ENCODE measurements at places on chromosomes 11 and 22.

DNA sequence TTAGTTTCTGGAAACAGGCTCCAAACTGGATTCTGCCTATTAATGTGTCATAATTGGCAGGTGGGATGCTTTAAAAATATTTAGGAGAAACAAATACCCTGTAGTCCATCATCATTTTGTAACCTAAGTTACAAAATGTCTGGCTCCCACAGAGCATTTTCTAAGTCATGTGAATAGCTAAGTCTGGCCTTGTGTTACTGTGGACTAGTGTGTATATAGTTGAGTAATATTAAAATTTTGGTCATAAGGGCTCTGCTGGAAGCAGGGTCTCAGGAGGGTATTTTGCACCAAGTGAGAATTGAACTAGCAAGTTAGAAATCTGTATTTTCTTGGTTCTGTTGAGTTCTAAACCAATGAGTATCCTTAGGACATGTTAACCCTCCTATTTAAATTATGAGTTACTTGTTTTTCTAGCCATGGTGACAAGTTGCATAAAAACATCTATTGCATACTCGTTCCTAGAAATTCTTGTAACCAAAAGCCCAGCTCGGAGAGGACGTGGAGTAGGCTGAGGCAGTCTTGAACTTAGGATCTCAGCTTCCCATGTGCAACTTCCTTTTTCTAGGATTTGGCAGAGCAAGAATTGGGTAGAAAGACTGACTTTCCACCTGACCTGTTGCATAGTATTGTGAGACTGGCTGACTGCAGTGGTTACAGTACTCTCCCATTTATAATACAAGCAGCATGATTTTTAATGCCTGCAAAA is 5.4 kb downstream of the PTPMT1 start:
- no peak for DNase-seq

DNA sequence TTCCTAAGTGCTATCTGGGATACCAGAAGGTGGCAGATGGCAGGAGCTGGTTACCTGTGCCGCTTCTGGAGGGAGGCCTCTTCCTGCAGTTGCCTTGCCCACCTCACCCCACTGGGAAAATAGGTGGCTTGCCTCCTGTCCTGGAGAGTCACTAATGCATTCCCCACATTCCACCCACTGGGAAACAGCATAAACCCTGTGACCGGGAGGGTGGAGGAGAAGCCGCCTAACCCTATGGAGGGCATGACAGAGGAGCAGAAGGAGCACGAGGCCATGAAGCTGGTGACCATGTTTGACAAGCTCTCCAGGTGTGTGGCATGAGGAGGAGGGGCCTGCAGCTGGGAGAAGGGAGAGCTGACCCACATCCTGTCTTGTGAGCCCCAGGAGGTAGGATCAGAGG is 5.6 kb downstream of the RIC8A start:
- DNase-seq = no peak

- no peak for DNase-seq
Observed at GRCh38 chr11:33387996-33388395, 130.8 kb downstream of the HIPK3 start.

- DNase-seq = peak; percentile 70
Observed at GRCh38 chr11:78715639-78716311, 141.1 kb upstream of the NARS2 start.

DNA sequence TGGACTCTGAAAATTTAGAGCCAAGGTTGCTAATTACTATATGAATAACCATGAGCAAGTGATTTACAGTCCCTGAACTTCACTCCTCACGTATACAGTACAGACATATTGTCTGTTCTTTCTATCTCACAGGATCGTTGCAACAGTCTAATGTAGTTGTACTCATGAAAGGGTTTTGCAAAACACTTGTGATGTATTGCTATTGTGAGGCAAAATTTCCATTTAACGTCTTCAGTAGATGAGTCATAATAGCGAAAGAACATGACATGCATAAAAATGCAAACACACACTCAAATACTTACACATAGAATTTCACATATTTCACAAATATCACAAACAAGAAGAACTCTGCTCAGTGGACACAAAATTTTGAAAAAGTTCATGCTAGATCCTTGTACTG is 134.6 kb upstream of the TRPC6 start:
- no peak for DNase-seq

DNA sequence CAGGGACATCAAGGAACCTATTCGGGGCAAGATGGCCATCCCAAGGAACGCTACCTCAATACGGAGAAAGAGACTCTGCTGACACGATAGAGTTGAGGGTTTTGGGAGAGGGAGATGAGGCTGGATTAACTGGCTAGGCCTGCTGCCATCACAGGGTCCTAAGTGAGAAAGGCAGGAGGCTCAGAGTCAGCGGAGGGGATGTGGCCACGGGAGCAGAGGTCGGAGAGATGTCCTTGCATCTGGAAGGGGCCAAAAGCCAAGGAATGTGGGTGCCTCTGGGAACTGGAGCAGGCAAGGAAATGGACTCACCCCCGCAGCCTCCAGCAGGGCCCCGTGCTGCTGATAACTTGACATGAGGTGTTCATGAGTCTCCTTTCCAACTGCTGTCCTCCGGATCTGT is 31.0 kb upstream of the RFPL3 start:
- no peak for DNase-seq

DNA sequence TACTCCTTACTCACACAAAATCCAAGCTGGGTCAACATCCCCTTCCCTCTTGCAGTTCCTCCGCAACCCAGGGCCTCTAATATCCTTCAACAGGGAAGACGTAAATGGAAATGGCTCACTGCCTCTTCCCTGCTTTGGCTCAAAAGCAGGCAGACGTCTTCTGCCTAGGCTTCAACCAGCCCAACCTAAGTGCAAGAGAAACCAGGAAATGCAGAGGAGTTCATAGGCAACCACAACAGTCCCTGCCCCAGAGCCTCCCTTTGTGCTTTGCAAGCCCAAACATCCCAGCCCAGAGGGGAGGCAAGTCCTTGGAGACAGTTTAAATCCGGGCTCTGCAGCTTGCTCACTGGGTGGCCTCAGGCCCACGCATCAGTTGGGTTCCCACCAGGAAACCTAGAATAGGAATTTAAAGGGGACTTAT is 33.3 kb downstream of the CD6 start:
- DNase-seq = no peak

- DNase-seq = no peak
Observed at GRCh38 chr11:67408437-67409200, 4.7 kb downstream of the TBC1D10C start.

GRCh38 chr11:72513411-72513810 is 79.1 kb upstream of the CLPB start:
- no peak for DNase-seq
